Right atrium auricular region (tissue), 2 donors: ENCODE measurements at places on chromosomes 13 and 19. TPM values are rescaled to one million over a fixed set of nuclear protein-coding genes. Genes with fewer than 3 reads are reported as not detected.

KATNAL1 gene
- 22.2 TPM for total RNA-seq

ONECUT3 gene
- total RNA-seq, result not detected

DGKH gene
- 6.6 TPM for total RNA-seq

STOML3 gene
- total RNA-seq, result not detected

DNA sequence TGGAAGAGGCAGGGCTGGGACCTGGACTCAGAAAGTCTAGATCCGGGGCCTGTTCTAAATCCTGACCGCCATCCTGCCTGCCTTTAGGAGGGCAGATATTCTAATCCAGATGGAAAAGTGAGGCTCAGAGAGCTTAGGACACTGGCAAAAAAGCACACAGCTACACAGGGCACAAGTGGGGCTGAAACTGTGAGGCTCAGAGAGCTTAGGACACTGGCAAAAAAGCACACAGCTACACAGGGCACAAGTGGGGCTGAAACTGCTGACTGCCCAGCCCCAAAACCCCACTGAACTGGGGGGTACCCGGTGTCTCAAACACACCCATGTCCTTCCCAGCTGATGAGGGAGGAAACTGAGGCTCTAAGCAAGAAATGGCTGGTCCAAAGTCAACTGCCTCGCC lies 2.0 kb downstream of the AKT1S1 start:
- H3K27ac ChIP-seq, result peak overlapping the region; percentile 98
- peaks cover 9% of the 10 kb centered on the region for H3K36me3 ChIP-seq

- H3K27ac ChIP-seq, result no peak overlapping the region
- DNase-seq, result no peak
- H3K36me3 ChIP-seq, result no peaks in the 10 kb centered on the region
- H3K27me3 ChIP-seq, result no peaks in the 10 kb centered on the region
These were observed 2.9 kb downstream of the ABCC4 start for GRCh38 chr13:95298169-95298965.

DNA sequence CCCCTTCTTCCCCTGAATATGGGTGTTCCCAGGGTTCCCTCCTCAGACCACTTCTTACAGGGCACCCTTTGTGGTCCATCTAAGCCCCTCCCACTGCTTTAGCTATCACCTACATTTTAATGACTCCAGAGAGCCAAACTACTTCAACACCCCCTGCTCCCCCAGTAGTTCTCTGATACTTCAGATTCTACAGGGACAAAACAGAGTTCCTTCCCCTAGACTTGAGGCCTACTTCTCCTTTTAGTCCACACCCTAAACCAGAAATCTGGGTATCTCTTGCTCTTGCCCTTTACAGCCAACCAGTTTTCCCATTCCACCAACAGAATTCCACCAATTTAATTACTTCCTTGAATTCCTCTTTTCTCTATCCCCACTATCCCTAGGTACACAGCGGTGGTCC lies 107.2 kb downstream of the KCNRG start:
- H3K36me3 ChIP-seq, result no peaks in the 10 kb centered on the region
- H3K27me3 ChIP-seq, result no peaks in the 10 kb centered on the region
- H3K4me3 ChIP-seq, result no peak overlapping the region
- no peak for DNase-seq

DNA sequence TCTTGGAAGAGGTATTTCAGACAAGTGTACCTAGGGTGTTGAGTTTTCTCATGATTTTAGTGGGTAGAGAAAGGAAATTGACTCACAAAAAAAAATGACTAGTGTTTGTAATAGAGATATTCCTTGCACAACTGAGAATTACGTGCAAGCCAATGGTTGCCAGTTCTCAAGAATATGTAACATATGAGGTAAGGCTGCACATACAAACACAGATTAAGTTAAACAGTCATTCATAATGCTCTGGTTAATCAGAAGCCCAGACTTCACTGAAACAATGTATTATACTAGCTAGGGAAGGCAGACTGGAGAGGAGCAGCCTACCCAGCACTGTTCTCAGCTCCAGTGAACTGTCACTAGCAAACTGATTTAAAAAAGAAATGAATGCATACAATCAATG lies 418.3 kb downstream of the DIAPH3 start:
- DNase-seq, result no peak
- H3K36me3 ChIP-seq, result no peaks in the 10 kb centered on the region
- H3K27ac ChIP-seq, result no peak overlapping the region
- no peaks in the 10 kb centered on the region for H3K27me3 ChIP-seq

DNA sequence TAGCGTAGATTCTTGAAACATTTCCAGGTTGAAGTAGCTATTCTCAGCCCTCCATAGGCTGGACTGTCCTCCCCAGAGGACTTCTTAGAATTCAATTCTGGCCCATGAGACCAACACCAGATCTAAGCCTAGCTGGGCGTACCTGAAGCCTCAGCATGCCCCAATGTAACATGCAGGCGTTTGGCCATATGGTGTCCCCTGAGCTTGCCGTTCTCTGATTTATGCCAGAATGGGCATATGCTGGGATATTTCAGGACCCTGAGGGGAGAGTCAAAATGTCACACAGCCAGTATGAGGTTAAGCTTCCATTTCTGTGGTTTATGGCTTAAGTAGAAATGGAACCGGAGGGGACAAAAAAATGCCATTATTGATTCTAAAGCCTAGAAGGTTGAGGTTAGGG lies 317.7 kb upstream of the OBI1 start:
- H3K4me1 ChIP-seq, result no peaks in the 10 kb centered on the region
- H3K36me3 ChIP-seq, result no peaks in the 10 kb centered on the region
- no peak overlapping the region for H3K4me3 ChIP-seq
- H3K27ac ChIP-seq, result no peak overlapping the region

GRCh38 chr13:58476206-58476918 lies 844.8 kb downstream of the PCDH17 start:
- no peaks in the 10 kb centered on the region for H3K36me3 ChIP-seq
- no peaks in the 10 kb centered on the region for H3K27me3 ChIP-seq
- no peaks in the 10 kb centered on the region for H3K4me1 ChIP-seq
- no peak overlapping the region for H3K27ac ChIP-seq
- DNase-seq, result no peak
- H3K4me3 ChIP-seq, result no peak overlapping the region

GRCh38 chr19:14114854-14115253 lies 2.7 kb downstream of the PRKACA start:
- no peak overlapping the region for H3K4me3 ChIP-seq
- peak; percentile 71 for DNase-seq
- no peaks in the 10 kb centered on the region for H3K36me3 ChIP-seq

- H3K27me3 ChIP-seq, result no peaks in the 10 kb centered on the region
- DNase-seq, result no peak
- H3K4me3 ChIP-seq, result peak overlapping the region; percentile 30
- H3K27ac ChIP-seq, result no peak overlapping the region
- no peaks in the 10 kb centered on the region for H3K4me1 ChIP-seq
- no peaks in the 10 kb centered on the region for H3K36me3 ChIP-seq
These were observed 320.8 kb downstream of the ZNF536 start for GRCh38 chr19:30692879-30693503.

GRCh38 chr13:92136449-92137155 lies 738.2 kb downstream of the GPC5 start:
- no peak overlapping the region for H3K27ac ChIP-seq
- no peaks in the 10 kb centered on the region for H3K4me1 ChIP-seq
- H3K4me3 ChIP-seq, result no peak overlapping the region
- no peak for DNase-seq
- H3K27me3 ChIP-seq, result no peaks in the 10 kb centered on the region

DNA sequence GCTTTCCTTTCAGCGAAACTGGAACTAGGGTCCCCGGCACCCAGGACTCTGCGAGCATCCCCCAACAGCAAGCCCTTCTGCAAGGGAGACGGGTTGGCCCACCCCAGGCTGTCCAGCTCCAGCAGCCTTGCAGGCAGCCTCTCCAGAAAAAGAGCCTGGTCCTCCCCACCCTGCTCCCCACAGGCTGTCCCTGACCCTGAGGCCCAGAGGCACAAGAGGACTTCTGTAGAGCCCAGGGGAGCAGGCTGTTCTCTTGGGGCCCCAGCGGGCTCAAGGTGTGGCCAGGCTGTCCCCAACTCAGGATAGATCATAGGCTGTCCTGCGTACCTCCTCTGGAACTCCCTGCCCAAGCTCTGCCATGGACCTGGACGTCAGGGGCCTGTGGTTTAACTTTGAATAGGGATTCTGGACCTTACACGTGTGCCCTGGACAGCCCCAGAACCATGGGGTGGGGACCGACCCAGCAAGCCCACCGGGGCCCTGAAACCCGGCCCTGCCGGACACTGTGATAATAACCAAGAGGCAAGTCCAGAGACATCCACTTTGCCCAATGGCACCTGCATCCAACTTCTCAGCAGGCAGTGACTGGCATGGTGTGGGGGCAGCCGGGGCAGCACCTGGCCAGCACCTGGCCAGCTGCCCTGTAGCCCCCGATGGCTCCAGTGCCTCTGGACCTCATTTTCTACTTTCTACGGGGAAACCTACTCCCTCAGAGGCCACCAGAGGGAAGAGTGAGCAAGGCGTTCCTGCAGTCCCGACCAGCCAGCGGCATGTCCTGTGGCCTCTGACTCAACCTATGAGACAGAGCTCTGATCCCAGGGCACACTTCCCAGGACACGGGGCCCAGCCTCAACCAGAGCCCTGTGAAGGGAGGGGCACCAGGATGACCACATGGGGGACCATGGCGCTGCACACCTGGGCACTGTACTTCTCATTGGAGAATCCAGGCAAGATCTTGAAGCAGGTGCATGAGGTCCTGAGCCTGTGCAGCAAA lies 50.9 kb upstream of the TPM4 start:
- no peaks in the 10 kb centered on the region for H3K4me1 ChIP-seq
- no peak for DNase-seq
- no peaks in the 10 kb centered on the region for H3K27me3 ChIP-seq
- H3K4me3 ChIP-seq, result no peak overlapping the region

GRCh38 chr13:99028890-99029289 lies 51.0 kb upstream of the DOCK9 start:
- H3K27me3 ChIP-seq, result no peaks in the 10 kb centered on the region
- H3K4me3 ChIP-seq, result no peak overlapping the region
- no peaks in the 10 kb centered on the region for H3K36me3 ChIP-seq
- H3K4me1 ChIP-seq, result no peaks in the 10 kb centered on the region
- H3K27ac ChIP-seq, result no peak overlapping the region

GRCh38 chr13:113906571-113906970 lies 42.7 kb upstream of the GAS6 start:
- H3K4me3 ChIP-seq, result no peak overlapping the region
- no peaks in the 10 kb centered on the region for H3K36me3 ChIP-seq
- H3K27ac ChIP-seq, result no peak overlapping the region
- no peaks in the 10 kb centered on the region for H3K27me3 ChIP-seq
- no peaks in the 10 kb centered on the region for H3K4me1 ChIP-seq

DNA sequence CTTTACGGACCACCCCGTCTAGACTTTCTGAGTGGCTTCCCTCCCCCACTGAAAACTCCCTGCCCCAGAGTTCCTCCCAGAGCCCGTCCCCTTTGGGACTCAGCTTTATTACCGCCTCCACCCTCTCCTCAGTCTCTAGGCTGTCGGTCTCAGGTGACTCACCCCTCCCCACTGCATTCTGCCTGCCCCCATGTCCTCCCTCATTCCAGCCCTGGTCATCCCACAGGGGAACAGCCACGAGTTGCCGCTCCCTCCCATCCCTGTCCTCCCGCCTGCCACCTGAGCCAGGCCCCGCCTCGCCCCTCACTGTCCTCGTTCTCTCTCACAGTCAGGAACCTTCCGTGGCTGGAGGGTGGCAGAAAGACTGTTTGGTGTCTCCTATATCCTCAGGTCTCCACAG lies 57.3 kb downstream of the SMARCA4 start:
- no peak overlapping the region for H3K27ac ChIP-seq
- H3K36me3 ChIP-seq, result peaks cover 76% of the 10 kb centered on the region
- peaks cover 8% of the 10 kb centered on the region for H3K4me1 ChIP-seq

GRCh38 chr13:66657165-66657881 lies 572.8 kb downstream of the PCDH9 start:
- peak; percentile 66 for DNase-seq
- no peak overlapping the region for H3K4me3 ChIP-seq
- H3K36me3 ChIP-seq, result no peaks in the 10 kb centered on the region
- H3K27me3 ChIP-seq, result no peaks in the 10 kb centered on the region

GRCh38 chr19:32543115-32543900 lies 37.7 kb upstream of the PDCD5 start:
- DNase-seq, result no peak
- no peaks in the 10 kb centered on the region for H3K4me1 ChIP-seq
- H3K36me3 ChIP-seq, result no peaks in the 10 kb centered on the region
- no peak overlapping the region for H3K4me3 ChIP-seq
- no peak overlapping the region for H3K27ac ChIP-seq

DNA sequence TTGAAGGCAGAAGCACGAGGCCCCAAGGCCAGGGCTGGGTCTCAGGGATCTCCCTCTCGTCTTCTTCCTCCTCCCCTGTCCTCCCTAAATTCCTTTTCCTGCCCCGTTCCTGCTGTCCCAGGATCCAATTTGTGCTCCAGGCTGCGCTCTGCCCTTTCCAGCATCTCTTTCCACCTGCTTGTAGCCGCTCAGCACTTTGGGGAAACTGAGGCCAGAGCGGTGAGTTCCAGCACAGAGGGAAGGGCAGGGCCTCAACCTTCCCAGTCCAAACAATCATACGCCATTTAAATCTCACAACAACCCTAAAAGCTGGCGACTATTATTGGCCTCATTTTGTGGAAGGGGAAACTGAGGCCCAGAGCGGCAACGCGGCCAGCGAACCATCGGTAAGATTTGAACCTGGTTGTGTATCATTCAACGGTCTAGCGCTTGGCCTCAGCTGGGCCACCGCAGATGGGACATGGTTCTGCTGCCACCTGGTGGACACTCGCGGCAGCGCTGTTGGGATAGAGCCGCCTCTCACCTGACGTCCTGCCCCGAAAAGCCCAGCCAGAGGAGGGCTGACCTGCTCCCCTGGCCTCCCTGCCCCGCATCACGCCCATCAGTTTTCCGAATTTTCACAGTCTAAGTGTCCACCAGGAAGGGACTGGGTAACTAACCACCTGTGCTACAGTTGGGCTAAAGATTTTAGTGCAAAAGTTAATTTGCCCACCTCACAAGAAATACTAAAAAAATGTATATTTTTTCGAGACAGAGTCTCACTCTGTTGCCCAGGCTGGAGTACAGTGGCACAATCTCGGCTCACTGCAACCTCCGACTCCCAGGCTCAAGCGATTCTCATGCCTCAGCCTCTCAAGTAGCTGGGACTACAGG lies 4.2 kb upstream of the RPL18A start:
- H3K27me3 ChIP-seq, result no peaks in the 10 kb centered on the region
- H3K36me3 ChIP-seq, result no peaks in the 10 kb centered on the region
- H3K4me3 ChIP-seq, result no peak overlapping the region
- peak; percentile 85 for DNase-seq
- H3K27ac ChIP-seq, result no peak overlapping the region
